ENCODE measurements at places on chromosomes 4 and X. TPM values are rescaled to one million over a fixed set of nuclear protein-coding genes. Genes with fewer than 3 reads are reported as not detected.

SUPT20HL2 gene
- not detected for polyA plus RNA-seq

USP17L10 gene
- polyA plus RNA-seq = not detected

BLOC1S4 gene
- polyA plus RNA-seq = 13.6 TPM

ARHGAP24 gene
- 0.87 TPM for polyA plus RNA-seq

F8A3 gene
- polyA plus RNA-seq = 1.1 TPM

All from keratinocyte (primary cell).